Myometrial cell (primary cell): ENCODE measurements at places on chromosomes 12 and 14. TPM values are rescaled to one million over a fixed set of nuclear protein-coding genes. Genes with fewer than 3 reads are reported as not detected.

Gene CMA1
- not detected in 2 replicates for total RNA-seq

Gene DDN
- total RNA-seq, result not detected in 2 replicates

Gene ASCL4
- total RNA-seq, result not detected in 2 replicates

Gene KRT77
- total RNA-seq, result not detected in 2 replicates

Gene PTCSC3
- total RNA-seq, result not detected in 2 replicates

Gene TMEM116
- 4.0 and 5.1 TPM in 2 replicates for total RNA-seq

Gene RPGRIP1
- not detected in 2 replicates for total RNA-seq

Gene PLEKHG3
- 2.3 and 2.6 TPM in 2 replicates for total RNA-seq

Gene NEUROD4
- total RNA-seq, result not detected in 2 replicates

Gene PRDM4
- total RNA-seq, result 20.2 and 20.8 TPM in 2 replicates

Gene PRKAB1
- 10.6 and 14.1 TPM in 2 replicates for total RNA-seq

Gene KRT8
- total RNA-seq, result 551 and 563 TPM in 2 replicates

Gene GLI1
- 1.4 and 3.7 TPM in 2 replicates for total RNA-seq

Gene SERPINA9
- not detected in 2 replicates for total RNA-seq

Gene PLCZ1
- total RNA-seq, result not detected in 2 replicates

Gene BAZ1A
- total RNA-seq, result 14.7 and 19.1 TPM in 2 replicates

Gene KCNK13
- total RNA-seq, result not detected in 2 replicates

Gene CELA1
- not detected in 2 replicates for total RNA-seq

Gene APPL2
- total RNA-seq, result 36.9 and 44.8 TPM in 2 replicates

Gene TMEM63C
- not detected in 2 replicates for total RNA-seq

Gene OTX2
- not detected in 2 replicates for total RNA-seq

Gene TIGAR
- 19.0 and 20.6 TPM in 2 replicates for total RNA-seq

Gene MYRFL
- not detected in 2 replicates for total RNA-seq

Gene TCL1B
- not detected in 2 replicates for total RNA-seq

Gene DUSP6
- 45.7 and 66.0 TPM in 2 replicates for total RNA-seq

Gene NUMB
- total RNA-seq, result 32.3 and 42.0 TPM in 2 replicates

Gene BICD1
- total RNA-seq, result 3.5 and 6.9 TPM in 2 replicates

Gene GPX2
- not detected in 2 replicates for total RNA-seq

Gene CLEC2D
- total RNA-seq, result 0.53 and 7.8 TPM in 2 replicates

Gene SUOX
- 21.8 and 43.0 TPM in 2 replicates for total RNA-seq

Gene PZP
- not detected in 2 replicates for total RNA-seq

Gene CCDC196
- not detected in 2 replicates for total RNA-seq

Gene ACIN1
- 67.0 and 77.6 TPM in 2 replicates for total RNA-seq

Gene FSCB
- not detected in 2 replicates for total RNA-seq

Gene BIN2
- total RNA-seq, result not detected in 2 replicates

Gene PTPRR
- 0.18 TPM in 1 of 2 replicates, not detected in the other for total RNA-seq

Gene RAP1B
- 220 and 282 TPM in 2 replicates for total RNA-seq

Gene ZNF385A
- 9.2 and 17.9 TPM in 2 replicates for total RNA-seq

Gene GLIPR1L1
- total RNA-seq, result not detected in 2 replicates

Gene NKX2-1
- not detected in 2 replicates for total RNA-seq

Gene VDR
- total RNA-seq, result 1.2 and 1.9 TPM in 2 replicates

Gene CCDC38
- total RNA-seq, result not detected in 2 replicates

Gene SLC10A1
- not detected in 2 replicates for total RNA-seq

Gene TSPAN8
- total RNA-seq, result not detected in 2 replicates

Gene ESPL1
- total RNA-seq, result 7.2 and 8.2 TPM in 2 replicates

Gene ZFP36L1
- 51.2 and 78.7 TPM in 2 replicates for total RNA-seq

Gene POLR3B
- 11.0 and 14.7 TPM in 2 replicates for total RNA-seq

Gene NOS1
- total RNA-seq, result not detected in 2 replicates

Gene EEA1
- total RNA-seq, result 6.1 and 9.2 TPM in 2 replicates

Gene NCAPD2
- total RNA-seq, result 101 TPM in 2 replicates

Gene DEGS2
- 0.35 TPM in 1 of 2 replicates, not detected in the other for total RNA-seq

Gene CLEC1B
- not detected in 2 replicates for total RNA-seq

Gene CAPZA3
- total RNA-seq, result not detected in 2 replicates

Gene DPY19L2
- total RNA-seq, result 1.4 and 7.6 TPM in 2 replicates

Gene SDR39U1
- 18.1 and 32.9 TPM in 2 replicates for total RNA-seq

Gene TAS2R19
- not detected in 2 replicates for total RNA-seq
